ENCODE measurements at places on chromosomes 1 and 21.
A peak's percentile ranks its signal among the peaks of the same experiment; 100 is the strongest.

GRCh38 chr1:41532206-41532975 lies 47.9 kb upstream of the EDN2 start:
- no peak for DNase-seq

DNA sequence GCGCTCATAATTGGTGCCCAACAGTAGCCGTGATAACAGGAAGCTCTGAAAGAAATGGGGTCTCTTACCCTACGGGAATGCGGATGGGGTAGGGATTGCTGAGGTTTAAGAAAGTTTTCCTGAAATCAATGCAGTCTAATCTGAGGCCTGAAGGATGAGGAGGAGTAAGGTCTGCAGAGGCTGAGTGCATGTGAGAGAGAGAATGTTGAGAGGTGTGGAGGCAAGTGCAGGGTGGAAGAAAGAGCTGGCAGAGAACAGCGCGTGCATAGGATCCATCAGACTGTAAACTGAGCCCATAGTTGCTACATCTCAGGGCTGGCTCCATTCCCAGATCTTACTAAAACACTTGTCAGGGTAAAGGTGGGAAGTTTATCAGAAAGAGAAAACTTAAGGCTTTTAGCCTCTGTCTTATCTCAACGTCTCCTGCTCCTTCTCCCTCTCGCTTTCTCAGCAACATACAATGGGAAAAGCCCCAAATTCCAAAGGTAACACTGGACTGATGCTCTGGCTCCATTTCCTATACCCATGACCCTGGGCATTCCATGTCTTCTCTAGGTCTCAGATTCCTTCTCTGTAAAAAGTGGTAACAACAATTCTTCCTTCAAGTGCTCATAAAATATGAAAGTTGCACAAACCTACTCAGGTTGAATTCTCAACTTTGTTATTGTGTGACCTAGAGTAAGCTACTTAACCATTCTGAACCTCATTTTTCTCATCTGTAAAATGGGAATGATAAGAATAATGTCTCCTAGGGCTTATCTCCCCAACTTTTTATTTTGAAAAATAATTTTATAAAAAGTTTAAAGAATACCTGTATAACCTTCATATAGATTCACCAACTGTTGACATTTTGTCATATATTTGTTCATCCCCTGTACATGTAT lies 75.2 kb downstream of the SH3GLB1 start:
- peak; percentile 91 for DNase-seq

- no peak for DNase-seq
Observed at GRCh38 chr1:54680387-54680786, 35.3 kb upstream of the TTC4 start.

DNA sequence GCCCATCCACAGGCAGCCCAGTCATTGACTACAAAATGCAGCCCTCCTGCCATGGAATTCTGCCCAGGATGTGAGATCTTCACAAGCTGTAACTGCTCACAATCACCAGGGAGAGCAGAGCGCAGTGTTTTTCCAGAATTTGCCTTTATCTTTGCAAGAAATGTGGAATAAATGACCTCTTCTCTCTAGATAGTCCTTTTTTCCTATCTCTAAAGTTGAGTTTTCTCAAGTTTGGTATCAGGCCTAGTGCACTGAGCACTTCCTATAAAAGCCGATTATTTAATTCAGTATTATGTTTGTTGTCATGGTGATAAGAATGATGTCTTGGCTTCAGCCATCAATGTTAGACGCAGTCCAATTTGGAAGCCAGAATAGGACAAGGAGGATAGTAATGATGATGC lies 246.9 kb upstream of the IRF2BP2 start:
- peak; percentile 49 for DNase-seq

DNA sequence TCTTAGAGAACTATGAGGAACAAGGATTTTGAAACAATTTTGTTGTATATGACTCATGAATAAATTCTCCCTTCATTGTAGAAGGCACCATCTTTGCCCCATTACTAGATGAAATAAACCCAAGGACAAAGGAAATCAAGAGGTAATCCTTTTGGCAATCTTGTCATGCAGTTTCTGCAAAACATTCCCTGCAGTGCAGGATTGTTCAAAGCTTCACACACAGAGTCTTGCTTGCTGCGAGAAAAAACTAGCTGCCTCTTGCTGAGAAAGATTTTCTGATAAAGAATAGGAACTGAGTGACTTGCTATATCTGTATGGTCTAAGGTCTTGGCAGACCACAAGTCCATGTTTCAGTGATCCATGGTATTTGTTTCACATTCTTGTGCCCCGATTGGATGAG lies 657.4 kb upstream of the ADGRL4 start:
- peak; percentile 14 for DNase-seq

GRCh38 chr1:70487459-70487815 lies 76.4 kb downstream of the CTH start:
- no peak for DNase-seq

- no peak for DNase-seq
Observed at GRCh38 chr1:54567961-54568360, 19.9 kb downstream of the ACOT11 start.

- no peak for DNase-seq
Observed at GRCh38 chr1:89863165-89863830, 42.5 kb downstream of the LRRC8D start.

GRCh38 chr21:42513985-42514882 lies 582 bp downstream of the SLC37A1 start:
- DNase-seq, result peak; percentile 9

DNA sequence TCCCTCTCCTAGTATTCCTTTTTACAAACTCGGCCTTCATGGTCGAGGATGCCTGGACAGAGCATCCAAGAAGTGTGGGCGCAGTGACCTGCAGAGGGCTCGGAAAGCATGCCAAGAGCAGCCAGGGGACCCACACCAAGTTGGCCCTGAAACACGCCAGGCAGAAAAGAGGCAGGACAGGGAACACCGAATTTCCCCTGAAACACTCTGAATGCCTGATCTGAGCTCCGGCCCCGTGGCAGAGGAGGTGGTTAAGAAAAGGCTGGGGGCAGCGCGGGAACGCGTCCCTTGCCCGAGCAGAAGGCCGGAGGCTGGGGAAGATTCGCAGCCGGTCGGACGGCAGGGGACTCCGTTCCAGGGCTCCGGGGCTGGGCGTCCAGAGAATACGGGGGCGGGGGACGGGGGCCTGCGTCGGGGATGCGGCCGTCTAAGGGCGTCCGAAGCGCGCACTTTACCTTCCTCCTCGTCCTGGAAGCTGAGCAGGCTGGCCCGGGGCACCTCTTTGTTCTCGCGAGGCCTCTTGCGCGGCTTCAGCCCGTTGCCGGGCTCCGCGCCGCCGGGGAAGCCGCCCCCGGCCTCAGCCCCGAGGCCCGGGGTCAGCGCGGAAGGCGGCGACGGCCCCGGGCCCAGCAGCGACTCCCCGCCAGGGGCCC lies 558 bp downstream of the PAXBP1 start:
- DNase-seq, result peak; percentile 58

- peak; percentile 68 for DNase-seq
Observed at GRCh38 chr1:170240409-170240808, 94.7 kb downstream of the NTMT2 start.

GRCh38 chr21:44539046-44539445 lies 949 bp downstream of the KRTAP10-1 start:
- no peak for DNase-seq

GRCh38 chr1:216215169-216215568 lies 208.1 kb downstream of the USH2A start:
- DNase-seq, result peak; percentile 10

DNA sequence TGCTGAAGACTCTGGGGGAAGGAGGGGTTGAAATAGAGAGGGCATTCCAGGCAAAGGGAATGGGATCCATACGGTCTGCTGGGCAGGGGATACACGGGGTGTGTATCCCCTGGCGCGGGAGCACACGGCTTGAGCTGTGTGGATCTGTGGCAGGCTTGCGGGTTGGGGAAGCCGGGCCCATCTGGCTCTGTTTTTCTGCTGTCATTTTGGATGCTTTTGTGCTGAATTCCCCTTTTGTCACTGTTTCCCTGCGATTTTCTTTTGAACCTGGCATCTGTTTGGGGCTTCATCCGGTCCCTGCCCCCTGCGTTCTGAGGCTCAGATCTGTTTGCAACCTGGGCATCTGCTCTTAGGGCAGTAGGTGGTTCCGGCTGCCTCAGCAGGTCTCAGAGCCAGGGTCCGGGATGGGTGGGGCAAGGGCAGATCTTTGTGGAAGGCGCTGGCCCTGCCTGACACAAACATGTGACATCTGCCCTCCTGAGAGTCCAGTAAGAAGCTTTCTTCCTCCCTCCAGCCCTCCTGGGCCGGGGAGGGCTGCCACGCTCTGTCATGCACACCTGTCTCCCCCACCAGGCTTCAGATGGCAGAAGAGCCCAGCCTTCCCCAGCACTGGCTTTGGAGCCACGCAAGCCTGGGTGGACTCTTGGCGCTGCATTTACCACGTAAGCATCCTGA lies 84.0 kb downstream of the IGSF21 start:
- DNase-seq, result no peak

DNA sequence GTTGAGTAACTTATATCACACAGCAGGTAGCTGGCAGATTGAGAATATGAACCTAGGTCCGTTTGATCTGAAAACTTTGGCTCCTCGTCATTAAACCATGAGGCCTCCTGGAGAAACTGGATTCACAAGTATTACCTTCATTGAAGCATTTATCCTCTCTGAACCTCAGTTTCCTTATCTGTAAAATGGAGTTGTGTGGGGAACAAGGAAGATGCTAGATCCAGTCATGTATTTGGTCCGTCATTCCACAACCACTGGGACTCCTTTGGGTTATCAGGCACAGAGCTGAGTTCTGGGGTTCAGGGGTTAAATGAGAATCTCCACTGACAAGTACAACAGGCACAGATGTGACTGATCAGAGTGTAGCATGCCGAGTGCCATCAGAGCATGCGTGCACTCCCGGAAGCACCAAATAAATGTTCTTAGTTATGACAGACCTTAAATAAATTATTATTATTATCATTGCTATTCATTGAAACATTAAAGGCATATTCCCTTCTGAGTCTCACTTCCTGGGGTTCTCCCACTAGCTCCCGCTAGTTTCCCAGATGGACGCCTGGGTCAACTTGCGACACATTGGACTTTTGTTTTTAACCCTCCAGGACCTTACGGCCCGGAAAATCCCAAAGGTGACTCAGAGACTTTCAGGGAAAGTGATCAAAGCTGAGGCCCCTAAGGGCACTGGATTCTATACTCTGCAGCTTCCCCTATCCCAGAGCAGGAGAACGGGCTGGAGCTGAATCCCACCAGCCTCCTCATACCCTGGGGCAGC lies 130.6 kb downstream of the PLPP3 start:
- DNase-seq, result peak; percentile 33

- no peak for DNase-seq
Observed at GRCh38 chr1:152962876-152963415, 7.5 kb upstream of the SPRR4 start.

DNA sequence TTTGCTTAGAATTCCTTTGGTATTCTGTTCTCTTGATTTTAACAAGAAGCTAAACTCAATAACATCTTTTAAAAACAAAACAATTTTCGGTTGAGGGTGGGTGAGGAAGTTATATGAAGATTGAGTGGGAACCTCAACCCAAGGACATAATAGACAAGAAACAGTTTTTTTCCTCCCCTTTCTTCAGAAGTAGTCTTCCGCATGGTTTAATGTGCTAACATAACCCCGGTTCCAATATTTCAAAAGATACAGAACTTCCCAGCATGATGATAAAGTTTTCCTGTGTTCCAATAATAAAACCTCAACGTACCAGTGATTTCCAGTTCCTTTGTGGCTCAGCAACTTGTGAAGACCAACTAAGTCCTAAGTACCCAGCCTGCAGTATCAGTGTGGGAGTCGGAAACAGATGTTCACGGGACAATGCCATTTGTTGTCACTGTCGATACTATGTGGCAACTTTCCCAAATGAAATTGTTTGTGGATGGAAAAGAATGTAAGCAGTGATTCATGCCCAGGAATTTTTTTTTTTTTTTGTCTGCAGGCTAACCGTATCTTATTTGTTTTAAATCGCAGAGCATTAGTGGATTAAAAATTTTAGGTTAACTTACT lies 48.5 kb downstream of the NR5A2 start:
- peak; percentile 87 for DNase-seq

- DNase-seq, result peak; percentile 41
Observed at GRCh38 chr1:221078260-221078965, 199.2 kb downstream of the HLX start.

DNA sequence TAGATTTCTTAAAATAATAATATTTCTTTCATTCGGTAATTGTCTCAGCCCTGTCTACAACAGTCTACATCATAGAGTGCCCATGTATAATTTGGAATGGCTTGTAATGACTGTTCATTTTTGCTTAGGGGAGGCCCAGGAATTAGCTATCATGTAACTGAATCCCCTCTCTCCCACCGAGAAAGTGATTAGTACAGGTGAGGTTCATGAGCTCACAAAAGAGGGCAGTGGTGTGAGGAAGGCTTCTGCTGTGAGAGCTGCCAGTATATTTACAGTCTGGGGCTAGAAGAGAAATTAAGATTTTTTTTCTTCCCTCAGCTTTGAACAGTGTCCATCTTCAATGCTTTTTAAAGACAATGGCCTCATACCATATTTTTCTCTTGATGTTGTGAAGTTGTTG lies 340.7 kb downstream of the ADGRL2 start:
- DNase-seq, result no peak

DNA sequence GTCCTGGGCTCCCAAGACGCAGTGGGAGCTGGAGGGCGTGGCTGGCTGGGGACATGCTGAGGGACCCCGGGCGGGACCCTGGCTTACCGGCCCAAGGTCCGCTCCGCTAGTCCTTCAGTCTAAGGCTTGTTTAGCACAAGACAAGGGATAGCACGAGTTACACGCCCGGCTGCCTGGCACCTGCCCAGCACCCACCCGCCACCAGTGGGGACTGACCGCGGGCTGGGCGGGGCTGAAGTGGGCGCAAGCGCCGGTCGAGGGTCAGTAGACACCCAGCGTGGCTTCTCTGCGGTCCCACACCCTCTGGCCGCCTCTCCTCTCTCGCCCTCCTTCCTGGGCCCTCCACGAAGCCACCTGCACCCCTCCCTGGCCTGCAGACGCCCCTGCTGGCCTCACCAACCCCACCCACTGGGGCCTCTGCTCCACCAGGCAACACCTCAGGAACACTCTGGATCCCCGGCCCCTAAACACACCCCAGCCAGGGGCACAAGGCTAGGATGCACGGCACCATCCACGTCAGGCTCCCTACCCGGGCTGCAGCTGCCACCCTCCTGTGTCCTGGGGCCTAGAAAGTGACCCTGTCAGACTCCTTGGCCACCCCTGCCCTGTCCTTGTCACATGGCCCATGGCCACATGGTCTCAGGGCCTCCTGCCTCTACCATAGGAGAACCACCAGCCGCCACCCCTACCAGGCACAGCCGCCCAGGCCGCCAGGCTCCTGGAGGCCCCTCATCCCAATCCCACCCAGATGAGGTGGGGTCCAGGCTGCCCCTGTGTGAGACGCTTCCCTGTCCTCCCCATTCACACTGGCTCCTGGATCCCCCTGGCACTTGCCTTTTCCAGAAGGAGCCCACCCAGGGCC lies 6.1 kb downstream of the TAS1R3 start:
- DNase-seq, result no peak

- DNase-seq, result peak; percentile 67
Observed at GRCh38 chr1:206814716-206815341, 42.5 kb upstream of the IL10 start.

GRCh38 chr1:39832294-39832693 lies 43.6 kb upstream of the BMP8B start:
- DNase-seq, result no peak

GRCh38 chr1:74517599-74518051 lies 5.2 kb upstream of the LRRC53 start:
- DNase-seq, result no peak

All from fibroblast of the aortic adventitia (primary cell).